ENCODE measurements at places on chromosomes 12 and 14.

DNA sequence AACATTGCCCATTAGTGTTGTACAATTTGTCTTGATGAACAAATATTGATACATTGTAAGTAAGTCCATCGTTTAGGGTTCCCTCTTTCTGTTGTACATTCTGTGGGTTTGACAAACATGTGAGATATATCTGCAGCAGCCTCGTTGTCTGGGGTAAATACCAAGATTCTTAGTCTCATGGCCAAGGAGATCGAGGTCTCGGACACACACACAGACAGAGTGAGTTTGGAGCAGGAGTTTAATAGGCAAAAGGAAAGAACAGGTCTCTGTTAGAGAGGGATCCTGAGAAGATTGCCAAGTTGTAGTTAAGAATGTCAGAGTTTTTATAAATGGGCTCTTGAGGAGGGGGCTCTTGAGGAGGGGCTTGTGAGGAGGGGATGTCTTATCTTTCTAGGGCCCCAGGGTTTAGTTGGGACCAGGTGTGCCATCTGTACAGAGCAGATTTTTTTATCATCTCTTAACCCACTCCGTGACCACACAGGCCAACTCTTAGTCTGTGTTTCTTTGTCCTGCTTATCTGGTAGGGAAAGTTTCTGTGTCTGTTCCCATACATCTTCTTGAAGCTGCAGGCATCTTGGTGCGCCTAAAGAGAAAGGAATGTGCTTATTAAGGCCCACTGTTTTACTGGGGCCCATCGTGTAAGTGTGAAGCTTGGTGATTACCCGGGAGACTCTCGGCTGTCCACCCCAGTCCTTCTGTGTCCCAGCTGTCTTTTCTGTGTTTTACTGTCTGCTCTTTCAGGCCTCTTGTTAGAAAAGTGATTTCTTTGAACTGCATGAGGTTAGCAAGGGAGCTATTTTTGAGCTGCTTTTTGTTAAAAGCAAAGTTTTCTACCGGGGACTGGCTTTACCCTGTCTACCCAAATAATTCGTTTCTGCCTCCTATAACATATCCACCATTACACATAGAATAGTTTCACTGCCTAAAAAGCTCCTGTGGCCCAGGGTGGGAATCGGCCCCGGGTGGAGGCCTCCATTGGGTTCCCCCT, 22.4 kb upstream of the CLEC2D start:
- no peak for DNase-seq

- DNase-seq = no peak
Observed at GRCh38 chr14:86973177-86973576, 1019.8 kb downstream of the GALC start.

- no peak for DNase-seq
Observed at GRCh38 chr14:33390335-33390734, 451.7 kb downstream of the NPAS3 start.

GRCh38 chr12:67697967-67698366, 49.4 kb downstream of the DYRK2 start:
- DNase-seq = no peak

- no peak for DNase-seq
Observed at GRCh38 chr14:81342850-81343580, 57.1 kb downstream of the STON2 start.

GRCh38 chr12:9906873-9907272, 25.3 kb downstream of the CLEC2A start:
- peak; percentile 40 for DNase-seq

GRCh38 chr14:68791902-68792677, 777 bp downstream of the ZFP36L1 start:
- no peak for DNase-seq

GRCh38 chr12:132872975-132873421, 14.4 kb downstream of the CHFR start:
- no peak for DNase-seq

- DNase-seq = no peak
Observed at GRCh38 chr14:91405241-91405721, 12.3 kb downstream of the CCDC88C start.

DNA sequence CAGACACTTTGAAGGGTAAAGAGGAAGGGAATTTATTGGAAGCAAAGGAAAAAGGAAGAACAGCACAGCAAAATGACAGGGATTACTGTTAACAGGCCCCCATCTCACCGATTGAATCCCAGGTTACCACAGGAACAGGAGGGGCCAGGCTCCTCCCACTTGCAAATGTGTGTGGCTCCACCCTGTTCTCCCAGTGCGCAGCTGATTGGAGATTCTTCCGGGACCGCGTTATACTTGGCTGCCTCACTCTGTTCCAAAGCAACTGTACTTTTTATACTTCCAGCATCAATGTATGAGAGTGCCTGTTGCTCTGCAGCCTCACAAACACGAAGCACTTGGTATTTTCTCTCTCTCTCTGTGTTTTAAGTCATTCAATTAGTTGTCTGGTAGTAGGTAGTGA, 273.6 kb upstream of the MDGA2 start:
- no peak for DNase-seq

DNA sequence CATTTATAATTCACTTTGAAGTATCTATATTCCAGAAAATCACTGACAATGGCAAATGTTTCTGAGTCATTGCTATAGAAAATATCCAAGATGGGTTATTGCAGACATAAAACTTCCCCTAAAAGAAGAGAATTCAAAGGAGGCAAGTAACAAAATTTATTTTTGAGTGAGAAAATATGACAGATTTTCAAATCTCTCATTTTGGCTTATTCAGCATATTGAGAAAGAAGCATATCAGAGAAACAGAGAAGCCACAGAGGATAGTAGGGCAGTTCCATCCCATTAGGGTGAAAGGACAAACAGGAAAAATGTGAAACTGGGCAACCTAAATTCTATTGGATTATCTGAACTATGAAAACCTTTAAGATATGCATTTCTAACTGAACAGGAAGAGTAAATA, 85.0 kb downstream of the SYT1 start:
- no peak for DNase-seq
